ENCODE measurements at places on chromosomes 16 and 17.

DNA sequence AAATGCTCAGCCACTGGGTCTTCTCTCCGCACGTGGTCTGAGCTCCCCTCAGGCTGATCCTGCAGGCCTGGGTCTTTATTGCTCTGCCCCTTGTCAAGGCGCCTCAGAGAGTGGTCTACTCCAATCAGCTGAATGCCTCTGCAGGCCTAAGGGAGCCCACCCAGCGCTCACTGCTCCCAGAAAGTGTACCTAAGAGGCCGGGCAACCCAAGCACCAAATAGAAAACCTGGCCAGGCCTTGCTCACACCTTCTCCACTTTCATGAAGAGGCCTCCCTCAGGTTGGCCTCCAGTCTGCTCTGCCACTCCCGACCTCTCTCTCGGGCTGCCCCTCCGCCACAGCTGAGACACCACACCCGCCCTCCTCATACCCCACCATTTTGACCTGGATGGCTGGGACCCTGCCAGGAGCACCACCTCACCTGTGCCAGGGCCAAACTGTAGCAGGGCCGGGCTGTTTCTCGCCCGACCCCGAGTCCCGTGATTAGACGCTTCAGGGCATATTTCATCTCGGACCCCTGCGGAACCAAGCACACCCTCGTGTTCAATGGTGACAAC lies 665 bp downstream of the MYBBP1A start:
- no peak for DNase-seq

- DNase-seq: no peak
These were observed 197.2 kb downstream of the RBFOX3 start for GRCh38 chr17:79413611-79414010.

DNA sequence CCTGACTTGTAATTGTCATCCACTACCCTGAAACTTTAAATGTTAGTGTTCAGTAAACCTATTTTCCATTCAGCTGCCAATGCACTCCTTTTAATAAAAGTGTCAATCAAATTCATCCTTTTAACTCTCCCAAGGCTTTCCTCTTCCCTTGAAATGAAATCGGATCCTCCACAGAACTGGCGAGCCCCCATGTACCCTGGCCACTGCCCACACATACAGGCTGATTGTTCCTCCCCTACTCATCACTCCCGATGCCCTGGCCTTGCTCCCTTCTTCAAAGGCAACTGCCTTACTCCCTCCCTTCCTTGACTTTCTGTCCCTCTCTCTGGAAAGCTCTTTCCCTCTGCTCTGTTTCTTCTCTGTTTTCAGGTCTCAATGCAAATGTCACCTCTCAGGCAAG lies 7.6 kb downstream of the KRT33A start:
- no peak for DNase-seq

DNA sequence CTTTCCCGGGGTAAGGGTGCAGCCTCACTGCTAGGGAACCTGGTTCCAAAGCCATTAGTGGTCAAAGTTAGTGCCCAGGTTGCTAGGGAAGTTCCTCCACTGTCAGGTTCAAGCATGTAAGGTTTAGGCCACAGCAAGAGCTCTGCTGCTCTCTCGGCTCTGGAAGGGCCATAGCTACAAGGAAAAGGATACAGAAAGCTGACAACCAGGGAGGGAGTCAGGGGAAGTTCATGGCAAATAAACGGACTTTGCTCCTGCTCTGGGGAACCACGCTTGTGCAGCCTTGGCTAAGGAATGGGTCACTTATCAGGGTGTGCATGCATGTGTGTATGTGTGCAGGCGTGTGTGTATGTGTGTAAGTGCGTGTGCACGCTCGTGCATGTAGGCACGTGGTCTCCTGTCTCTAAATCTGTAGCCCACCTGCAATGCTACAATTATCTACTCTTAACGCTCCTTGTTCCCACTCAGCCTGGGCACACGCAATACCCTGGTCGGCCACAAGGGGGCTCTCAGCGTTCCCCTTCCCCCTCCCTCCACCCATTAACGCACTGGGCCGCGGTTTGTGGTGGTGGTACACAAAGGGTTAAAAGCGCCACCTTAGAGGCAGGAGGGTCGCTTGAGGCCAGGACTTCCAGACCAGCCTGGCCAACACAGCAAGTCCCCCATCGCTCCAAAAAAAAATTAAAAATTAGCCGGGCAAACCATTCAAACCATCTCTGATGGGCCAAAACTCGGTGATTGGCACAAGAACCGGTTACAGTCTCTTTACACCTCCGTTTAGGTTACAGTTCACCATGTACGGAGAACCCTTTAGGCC lies 48.4 kb upstream of the KDM8 start:
- DNase-seq: peak; percentile 65

- peak; percentile 69 for DNase-seq
These were observed 5.9 kb upstream of the UTP6 start for GRCh38 chr17:31907342-31907962.

- no peak for DNase-seq
These were observed 4.6 kb downstream of the PDF start for GRCh38 chr16:69325784-69326171.

DNA sequence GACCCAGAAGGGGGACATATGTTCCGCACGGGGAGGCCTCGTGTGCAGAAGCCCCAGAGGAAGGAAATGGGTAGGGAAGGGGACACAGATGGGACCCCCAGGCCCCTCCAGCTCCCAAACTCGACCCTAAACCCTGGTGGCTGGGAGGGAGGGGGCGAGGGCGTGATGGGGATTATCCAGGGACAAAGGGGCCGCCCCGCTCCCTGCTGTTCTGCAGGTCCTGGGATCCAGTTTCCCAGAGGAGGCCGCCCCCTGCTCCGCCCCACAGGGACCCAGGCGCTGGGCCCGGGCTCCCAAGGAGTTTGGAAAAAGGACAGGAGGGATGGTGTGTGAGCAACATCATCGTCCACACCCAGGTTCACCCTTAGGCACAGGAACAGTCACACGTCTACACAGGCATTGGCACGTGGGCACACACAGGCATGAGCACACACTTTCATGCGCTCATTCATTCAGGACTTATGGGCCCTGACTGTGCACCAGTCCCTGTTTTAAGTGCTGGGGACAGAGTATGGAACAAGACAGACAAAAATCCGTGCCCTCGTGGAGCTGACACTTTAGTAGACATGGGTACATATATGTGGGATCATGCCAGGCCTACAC lies 12.8 kb upstream of the FBXL19 start:
- DNase-seq: no peak

GRCh38 chr16:84800158-84800978 lies 19.4 kb upstream of the CRISPLD2 start:
- peak; percentile 42 for DNase-seq

DNA sequence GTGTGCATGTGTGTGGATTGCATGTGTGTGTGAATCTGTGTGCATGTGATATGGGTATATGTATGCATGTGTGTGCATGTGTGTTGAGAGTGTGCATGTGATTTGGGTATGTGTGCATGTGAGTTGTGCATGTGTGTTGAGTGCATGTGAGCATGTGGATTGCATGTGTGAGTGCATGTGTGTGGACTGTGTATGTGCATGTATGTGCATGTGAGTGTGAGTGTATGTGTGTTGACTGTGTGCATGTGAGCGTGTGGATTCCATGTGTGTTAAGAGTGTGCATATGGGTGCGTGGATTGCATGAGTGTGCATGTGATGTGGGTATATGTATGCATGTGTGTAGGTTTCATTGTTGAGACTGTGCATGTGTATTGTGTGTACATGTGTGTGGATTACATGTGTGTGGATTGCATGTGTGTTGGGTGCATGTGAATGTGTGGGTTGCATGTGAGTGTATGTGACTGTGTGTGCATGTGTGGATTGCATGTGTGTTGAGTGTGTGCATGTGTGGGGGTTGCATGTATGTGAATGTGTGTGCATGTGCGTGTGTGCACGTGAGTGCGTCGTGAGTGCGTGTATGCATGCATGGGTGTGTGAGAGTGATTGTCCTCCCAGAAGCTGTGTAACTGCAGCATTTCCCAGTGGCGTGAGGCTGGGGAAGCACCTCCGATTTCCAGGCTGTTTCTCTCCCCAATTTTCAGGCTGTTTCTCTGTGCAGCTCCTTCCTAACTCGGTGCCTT lies 19.4 kb downstream of the C1QTNF1 start:
- no peak for DNase-seq

DNA sequence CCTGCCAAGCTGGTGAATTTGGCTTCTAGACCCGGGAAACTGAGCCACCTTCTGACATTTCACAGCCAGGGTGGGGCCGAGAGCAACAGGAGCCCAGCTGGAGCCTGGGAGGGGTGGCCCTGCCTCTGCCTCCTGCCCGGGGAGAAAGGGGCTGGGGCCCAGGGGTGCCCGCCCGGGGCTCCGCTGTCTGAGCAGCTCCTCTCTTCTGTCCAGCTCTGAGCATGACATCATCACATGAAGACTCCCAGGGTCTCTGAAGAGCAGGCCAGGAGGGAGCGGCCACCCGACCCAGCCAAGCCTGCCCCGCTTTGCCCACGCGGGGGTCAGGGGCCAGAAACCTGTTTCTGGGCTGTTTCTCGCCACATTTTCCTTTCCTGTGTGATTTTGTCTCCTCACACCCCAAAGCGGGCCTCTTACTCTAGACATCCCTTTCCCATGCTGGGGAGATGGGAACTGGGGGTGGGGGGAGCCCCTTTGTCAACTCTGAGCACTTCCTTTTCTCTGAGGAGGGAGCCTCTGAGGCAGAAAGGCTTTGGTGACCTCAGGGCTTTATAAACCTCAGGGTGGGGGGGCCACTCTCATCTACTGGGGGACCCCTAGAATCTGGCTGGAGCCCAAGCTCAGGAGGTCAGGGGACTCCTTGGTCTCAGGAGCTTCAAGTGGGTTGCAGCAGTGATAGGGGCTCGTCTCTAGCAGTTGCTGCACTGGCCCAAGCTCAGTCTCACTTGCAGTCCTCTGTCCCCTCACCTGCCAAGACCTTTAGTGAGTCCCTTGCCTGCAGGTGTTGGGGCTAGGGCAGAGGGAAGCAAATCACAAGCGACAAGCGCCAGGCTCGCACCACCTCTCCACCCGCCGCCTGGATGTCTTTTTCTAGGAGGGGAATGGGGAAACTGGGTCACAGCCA lies 7.6 kb downstream of the UBALD2 start:
- DNase-seq: no peak

DNA sequence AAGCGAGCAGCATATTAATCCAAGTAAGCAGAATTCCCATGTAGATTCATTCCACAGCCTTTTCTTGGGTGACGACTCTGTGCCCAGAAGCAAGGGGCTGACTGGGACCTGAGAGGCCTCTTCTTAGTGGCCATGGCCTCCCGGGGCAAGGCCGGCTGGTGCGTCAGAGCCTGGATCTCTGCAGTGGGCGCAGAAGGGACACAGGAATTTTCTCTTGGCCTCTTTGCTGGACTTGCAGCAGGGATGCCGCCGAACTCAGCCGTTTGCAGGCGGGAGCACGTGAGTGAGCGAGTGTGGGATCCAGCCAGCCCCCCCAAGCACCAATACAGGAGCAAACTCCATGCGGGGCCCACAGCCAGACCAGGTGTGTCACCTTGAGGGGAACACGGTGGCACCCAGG lies 151.8 kb downstream of the RPTOR start:
- DNase-seq: no peak

- no peak for DNase-seq
These were observed 1954.7 kb downstream of the TP53TG3F start for GRCh38 chr16:35414139-35414538.

Measured in dermis blood vessel endothelial cell (primary cell).